Aorta (tissue), 5 donors: ENCODE measurements at places on chromosomes 12 and 14.

DNA sequence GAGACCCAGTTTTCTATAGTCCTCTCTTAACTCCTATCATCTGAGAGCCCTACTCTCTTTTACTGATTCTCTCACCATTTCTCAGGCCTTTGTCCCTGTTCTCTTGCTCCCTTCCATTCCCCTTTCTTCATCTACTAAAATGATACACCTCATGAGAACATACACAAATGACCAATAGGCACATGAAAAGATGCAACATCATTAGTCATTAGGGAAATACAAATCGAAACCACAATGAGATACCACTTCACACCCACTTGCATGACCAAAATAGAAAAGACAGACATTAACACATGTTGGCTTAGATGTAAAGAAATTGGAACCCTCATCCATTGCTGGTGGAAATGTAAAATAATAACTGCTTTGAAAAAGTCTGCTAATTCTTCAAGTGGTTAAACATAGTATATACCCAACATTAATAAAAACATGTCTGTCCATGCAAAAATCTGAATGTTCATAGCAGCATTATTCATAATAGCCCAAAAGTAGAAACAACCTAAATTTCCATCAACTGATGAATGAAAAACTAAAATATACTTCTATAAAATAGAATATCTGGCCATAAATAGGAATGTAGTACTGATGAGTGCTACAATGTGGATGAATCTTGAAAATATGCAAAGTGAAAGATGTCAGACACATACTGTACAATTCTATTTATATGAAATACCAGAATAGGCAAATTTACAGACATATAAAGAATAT, 66.0 kb downstream of the DENND5B start:
- H3K27me3 ChIP-seq = no peaks in the 10 kb centered on the region
- H3K27ac ChIP-seq = no peak overlapping the region
- no peaks in the 10 kb centered on the region for H3K4me1 ChIP-seq
- no peaks in the 10 kb centered on the region for H3K36me3 ChIP-seq

DNA sequence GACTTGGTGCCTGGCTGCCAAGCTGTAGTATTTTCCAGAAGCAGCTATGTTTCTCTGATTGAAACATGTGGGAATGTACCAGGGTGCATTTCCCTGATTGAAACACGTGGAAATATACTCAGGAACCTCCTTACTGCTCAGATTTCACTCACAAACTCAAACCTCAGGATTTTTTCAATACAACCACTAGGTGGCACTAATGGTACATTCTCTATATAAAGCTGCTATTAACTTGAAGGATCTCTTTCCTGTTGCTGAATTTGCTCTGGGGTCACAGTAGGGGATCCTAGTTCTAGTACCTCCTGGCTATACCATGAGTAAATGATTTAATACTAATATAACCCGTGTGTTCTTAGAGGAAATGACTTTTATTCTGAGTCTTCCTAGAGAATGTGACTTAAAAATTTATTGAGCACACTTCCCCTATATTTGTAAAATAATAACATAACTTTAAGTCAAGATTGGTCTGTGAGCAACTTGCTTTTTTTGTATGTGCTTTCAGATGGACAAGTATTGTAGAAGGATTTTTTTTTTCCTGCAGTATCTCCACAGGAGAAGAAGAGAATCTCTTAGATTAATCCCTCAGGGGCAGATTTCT, 173.8 kb upstream of the MIS18BP1 start:
- H3K27ac ChIP-seq = no peak overlapping the region
- H3K4me3 ChIP-seq = no peak overlapping the region
- H3K4me1 ChIP-seq = no peaks in the 10 kb centered on the region

GRCh38 chr14:100736269-100737180, 9.8 kb downstream of the DLK1 start:
- no peak overlapping the region for H3K27ac ChIP-seq
- no peaks in the 10 kb centered on the region for H3K36me3 ChIP-seq
- H3K4me3 ChIP-seq = no peak overlapping the region
- DNase-seq = peak; percentile 27
- no peaks in the 10 kb centered on the region for H3K27me3 ChIP-seq
- no peaks in the 10 kb centered on the region for H3K4me1 ChIP-seq

DNA sequence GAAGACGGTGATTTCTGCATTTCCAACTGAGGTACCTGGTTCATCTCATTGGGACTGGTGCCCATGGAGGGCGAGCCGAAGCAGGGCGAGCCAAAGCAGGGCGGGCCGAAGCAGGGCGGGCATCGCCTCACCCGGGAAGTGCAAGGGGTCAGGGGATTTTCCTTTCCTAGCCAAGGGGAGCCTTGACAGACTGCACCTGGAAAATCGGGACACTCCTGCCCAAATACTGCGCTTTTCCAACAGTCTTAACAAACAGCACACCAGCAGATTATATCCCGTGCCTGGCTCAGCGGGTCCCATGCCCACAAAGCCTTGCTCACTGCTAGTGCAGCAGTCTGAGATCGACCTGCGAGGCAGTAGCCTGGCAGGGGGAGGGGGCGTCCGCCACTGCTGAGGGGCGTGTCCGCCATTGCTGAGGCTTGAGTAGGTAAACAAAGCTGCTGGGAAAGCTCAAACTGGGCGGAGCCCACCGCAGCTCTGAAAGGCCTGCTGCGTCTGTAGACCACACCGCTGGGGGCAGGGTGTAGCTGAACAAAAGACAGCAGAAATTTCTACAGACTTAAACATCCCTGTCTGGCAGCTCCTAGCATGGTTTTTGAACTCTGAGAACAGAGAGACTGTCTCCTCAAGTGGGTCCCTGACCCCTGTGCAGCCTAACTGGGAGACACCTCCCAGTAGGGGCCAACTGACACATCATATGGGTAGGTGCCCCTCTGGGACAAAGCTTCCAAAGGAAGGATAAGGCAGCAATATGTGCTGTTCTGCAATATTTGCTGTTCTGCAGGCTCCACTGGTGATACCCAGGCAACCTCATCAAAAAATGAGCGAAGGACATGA, 77.2 kb downstream of the BAZ1A start:
- no peaks in the 10 kb centered on the region for H3K27me3 ChIP-seq
- no peaks in the 10 kb centered on the region for H3K4me1 ChIP-seq
- no peak overlapping the region for H3K27ac ChIP-seq
- peaks cover 3% of the 10 kb centered on the region for H3K36me3 ChIP-seq
- H3K4me3 ChIP-seq = no peak overlapping the region
